ENCODE measurements at places on chromosomes 7 and 10.

DNA sequence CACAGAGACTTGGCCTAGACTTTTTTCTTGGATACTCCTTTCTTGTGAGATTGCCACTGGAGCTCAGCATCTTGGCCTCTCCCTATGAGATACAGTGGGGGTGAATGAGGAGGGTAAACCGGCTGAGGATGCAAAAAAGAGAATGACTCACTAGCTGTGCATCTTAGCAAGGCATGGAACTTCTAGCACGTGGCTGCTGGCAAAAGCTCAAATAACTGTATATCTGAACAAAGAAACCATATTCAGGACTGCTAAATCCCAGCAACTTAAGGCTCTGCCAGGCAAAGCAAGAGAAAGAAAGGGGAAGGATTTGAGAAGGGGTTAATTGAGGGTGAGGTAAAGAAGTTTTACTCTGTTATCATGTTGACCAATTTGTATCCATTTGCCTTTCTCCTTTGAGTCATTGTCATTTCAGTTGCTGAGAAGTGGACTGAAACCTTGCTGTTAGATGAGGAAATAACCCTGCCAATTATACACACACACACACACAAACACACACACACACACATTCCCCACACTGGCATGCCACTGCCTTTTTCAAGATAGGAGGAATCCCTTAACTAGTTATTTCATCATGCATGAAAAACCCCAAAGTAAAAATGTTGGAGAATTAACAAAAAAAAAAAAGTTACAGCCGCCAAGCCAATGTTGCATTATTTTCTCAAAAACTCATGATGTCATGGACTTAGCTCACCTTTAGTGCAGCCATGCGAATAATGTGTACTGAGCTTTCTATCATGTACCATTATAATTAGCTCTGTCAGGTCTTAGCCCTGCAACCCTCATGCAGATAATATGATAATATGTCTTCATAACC is 997.3 kb downstream of the LRMDA start:
- no peak for DNase-seq

DNA sequence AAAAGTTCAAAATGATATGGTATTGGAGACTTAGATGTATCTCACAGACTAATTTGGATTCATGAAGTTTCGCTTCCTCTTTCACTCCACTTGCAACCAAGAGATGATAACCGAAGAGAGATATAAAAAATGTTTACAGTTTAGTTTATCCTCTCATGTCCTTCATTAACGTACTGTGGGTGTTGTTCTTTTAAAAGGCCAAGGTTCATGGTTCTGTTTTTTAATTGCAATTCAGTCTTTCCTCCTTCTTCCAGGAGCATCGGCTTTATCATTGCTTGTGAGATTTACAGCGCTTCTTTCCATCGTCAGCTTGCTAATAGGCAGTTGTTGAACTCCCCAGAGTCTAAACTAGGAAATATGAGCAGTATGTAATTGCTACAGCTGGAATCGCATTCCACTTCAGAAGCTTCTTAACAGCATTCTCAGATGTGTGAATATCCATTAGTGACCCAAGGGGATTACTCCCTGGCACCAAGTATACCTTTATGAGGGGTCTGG is 75.9 kb upstream of the HGF start:
- no peak for DNase-seq

GRCh38 chr7:84231157-84231556 is 36.6 kb upstream of the SEMA3A start:
- DNase-seq = no peak

GRCh38 chr10:131814567-131815265 is 86.1 kb upstream of the PPP2R2D start:
- no peak for DNase-seq

- no peak for DNase-seq
Observed at GRCh38 chr10:88989423-88989822, 1.2 kb upstream of the FAS start.

DNA sequence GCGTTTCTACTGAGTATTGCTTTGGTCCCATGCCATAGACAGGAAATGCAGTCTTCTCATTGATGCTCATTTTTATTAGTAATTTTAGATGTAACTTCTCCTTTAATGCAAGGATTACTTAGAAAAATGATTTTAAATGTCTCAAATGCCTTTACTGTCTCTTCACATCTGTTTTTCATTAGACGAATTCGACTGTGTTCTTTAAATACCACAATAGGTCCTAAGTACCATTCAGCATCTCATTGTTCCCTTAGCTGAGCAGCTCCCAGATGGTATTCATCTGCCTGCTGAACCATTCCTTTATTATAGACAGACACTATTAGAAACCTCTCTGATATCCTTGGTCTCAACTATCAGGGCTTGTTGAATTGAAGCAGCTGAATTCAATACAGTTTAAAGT is 113.6 kb downstream of the LSMEM1 start:
- no peak for DNase-seq

DNA sequence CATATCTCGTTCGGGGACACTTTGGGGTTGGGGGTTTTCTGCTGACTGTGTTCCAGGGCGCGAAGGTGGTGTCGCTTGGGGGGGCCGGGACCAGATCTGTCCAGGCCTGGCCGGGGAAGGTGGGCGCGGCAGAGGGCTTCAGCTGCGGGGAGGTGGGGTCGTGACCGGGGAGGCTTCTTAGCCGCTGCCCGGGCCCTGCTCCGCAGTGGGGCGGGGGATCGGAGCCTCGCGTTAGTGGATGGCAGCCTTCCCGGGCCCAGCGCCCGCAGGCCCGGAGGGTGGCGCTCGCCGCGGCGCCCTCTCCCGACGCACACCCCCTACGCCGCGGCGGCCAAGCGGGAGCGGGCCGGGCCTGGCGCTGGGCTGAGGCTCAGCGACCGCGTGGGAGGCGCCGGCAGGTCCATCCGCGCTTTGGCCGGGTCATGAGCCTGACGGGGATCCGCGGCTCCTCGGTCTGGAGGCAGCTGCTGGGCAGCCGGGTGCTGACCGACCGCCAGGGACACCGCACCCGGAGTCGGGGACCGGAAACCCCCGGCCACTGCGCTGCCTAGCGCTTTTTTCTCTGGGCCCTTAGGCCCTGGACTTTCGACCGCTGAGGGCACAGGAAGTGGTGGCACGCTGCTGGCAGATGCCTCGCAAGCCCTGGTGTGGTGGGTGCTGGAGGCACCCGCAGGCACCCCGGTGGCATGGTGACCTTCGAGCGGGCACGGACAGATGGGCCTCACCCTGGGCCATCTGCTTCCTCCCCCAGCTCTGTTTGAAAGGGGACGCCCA is 1.2 kb downstream of the AGAP3 start:
- DNase-seq = peak; percentile 54

GRCh38 chr7:44471850-44472249 is 18.6 kb downstream of the NUDCD3 start:
- no peak for DNase-seq

DNA sequence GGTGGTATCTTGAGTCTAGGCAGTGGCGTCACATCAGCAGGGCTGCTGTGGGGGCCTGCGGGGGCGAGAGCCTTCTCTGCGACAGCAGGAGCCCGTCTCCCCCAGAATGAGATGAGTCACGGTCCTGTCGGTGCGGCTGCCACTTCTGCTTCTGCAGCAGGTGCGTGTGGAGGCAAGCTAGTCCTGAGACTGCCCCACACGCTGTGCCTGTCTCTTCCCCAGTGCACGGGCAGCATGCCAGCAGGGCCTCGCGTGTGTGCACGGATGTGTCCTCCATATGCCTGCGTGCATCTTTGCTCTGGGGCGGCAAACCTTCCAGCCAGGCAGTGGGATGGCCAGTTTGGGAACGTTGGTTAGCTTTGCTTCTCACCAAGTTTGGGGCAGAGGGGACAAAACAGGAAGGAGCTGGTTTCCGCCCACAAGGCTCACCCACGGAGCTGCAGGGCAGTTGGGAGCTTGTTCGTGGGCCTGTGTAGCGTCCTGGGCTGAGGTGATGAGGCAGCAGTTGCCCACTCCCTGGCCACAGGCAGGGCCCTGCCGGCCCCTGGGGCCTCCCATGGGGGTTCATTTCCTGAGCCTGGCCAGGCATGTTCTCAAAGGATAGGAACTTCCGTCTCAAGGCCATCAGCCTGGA is 60.8 kb upstream of the PPIF start:
- DNase-seq = peak; percentile 89

DNA sequence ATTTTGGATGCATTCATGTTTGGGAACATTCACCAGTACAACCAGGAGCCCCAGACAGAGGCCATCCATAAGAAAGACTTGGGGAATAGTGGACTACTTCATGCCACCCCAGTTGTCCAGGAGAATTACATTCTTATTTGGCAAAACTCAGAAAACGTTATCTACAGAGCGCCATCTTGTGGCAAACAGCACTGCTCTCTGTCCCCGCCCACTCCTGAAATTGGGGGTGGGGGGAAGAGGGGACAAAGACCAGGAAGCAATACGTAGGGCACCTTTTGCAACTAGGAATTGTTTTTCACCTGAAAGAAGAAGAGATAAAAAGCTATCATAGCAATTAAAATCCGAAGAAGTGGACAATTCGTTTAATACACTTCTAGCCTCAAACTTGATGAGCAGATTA is 134.6 kb upstream of the MGMT start:
- peak; percentile 17 for DNase-seq

- no peak for DNase-seq
Observed at GRCh38 chr10:130221456-130222375, 85.5 kb downstream of the GLRX3 start.

DNA sequence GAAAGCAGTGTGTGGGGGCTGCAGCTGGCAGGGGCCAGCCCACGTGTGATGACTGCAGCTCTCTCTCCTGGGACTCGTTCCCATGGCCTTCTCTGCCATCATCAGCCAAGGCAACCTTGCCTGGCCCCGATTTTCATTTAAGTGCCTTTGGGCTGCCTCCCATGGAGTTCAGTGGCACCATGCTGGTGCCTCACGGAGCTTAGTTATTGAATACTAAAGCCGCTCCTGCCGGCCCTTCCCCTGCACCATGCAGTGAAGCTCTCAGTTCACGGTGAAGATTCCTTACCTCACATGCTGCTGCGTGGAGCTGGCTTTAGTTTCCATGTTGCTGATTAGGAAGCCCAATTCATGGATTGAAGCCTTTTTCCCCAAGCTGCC is 141.5 kb upstream of the EEPD1 start:
- no peak for DNase-seq

DNA sequence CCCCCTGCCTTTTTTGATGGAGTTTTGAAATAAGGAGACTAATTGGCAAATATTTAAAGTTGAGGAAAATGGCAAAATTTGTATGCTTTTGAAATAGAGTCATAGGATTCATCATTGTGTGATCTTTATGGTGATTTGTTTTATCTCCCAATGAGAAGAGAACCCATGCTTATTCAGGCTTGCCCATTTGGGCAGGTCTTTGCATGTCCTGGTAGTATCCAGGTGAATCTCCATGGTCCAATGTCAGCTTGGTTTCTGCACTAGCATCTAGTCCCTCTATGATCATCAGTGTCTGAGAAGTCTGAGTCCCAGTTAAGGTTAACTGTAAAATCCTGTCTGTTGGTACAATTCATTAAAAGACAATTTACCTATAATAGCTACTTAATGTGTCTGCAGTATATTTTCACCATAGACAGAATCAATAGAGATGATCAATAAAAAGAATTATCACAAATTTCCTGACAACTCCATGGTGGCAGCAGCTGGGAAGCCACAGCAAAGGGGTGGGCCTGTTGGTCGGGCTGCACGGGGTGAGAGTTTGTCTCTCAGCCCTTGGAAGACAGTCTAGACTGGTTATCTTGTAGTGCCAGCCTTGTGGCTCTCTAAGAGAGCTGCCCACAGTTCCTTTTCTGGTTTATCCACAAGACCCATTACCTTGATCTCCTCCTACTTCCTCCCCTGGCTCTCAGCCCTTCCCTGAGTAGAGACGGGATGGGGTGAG is 22.2 kb upstream of the BMPER start:
- no peak for DNase-seq

DNA sequence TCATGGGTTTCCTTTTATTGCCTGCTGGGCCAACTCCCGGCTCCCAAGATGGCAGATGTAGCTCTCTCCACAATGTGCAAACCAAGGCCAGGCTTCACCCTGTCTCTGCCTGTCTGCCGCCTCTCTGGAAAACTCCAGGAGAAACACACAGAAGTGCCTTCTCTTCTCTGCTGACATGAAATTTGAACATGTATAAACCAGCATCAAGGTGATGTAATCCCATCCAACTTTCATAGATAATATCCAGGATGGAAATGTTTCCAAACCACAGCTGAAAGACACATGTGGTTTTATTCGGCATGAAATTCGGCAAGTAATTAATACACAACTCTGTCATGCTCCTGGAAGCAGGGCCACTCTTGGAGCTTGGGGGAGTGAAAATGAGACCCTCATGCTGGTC is 297.2 kb downstream of the C7orf25 start:
- no peak for DNase-seq

DNA sequence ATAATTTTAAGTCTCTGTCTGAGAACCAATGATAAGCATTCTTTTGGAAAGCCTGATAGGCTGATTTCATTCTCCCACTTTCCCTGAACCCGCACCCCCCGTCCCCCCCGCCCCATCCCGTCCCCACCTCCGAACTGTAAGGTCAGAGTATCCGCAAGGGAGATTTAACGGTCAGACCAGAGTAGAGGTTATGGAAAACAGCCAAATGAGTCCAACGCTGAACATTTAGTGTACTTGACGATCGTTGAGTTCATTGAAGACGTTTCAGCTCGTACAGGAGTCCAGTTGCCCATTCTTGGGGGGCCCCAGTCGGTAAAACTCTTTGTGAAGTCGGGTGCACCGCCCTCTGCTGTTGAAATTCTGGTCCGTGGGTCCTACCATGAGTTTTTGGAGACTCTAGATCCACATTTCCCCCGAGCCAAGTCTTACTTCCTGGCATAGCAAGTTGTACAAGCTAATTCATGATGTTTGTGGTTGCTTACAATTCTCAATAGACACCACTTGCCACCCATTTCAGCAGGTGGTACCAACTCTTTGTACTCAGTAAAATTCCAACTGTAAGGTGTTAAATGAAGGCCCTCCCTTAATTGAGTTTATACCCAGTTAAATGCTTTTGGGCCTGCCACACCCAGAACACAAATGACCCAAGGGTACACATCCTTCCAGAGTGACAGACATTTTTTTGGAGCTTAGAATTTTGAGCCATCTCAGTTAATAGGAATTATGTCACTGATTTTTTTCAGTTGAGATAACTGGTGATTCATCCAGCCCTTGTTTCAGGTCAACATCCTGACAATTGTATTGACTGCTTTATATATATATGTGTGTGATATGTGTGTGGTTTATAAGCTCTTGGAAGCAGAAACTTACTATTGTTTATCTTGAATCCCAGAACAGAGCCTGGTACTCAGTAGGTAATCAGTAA is 1.2 kb downstream of the MARCHF5 start:
- DNase-seq = peak; percentile 62

DNA sequence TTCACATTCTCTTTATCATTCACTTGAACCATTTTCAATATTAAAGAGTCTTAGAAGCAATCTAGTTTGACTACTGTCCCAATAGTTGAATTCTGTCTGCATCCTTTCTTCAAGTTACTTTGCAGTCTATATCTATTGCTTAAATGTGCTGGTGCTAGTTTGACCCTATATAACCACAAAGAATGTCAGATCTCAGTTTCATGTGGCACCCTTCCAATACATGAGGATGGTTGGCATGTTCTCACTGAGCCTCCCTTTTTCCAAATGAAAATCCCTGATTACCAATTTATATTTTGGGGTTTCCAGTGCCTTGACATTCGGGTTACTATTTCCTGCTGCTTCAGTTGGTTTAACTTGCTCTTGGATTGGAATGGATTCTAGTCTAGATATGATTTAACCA is 292.7 kb downstream of the EXOC4 start:
- no peak for DNase-seq

GRCh38 chr10:5530846-5531557 is 6.2 kb downstream of the CALML3 start:
- no peak for DNase-seq

GRCh38 chr7:33810356-33810755 is 95.0 kb upstream of the BMPER start:
- no peak for DNase-seq
